ENCODE measurements at places on chromosomes 7 and 10. TPM values are rescaled to one million over a fixed set of nuclear protein-coding genes. Genes with fewer than 3 reads are reported as not detected.

Gene TDRD1
- total RNA-seq: 1.7 TPM

DNA sequence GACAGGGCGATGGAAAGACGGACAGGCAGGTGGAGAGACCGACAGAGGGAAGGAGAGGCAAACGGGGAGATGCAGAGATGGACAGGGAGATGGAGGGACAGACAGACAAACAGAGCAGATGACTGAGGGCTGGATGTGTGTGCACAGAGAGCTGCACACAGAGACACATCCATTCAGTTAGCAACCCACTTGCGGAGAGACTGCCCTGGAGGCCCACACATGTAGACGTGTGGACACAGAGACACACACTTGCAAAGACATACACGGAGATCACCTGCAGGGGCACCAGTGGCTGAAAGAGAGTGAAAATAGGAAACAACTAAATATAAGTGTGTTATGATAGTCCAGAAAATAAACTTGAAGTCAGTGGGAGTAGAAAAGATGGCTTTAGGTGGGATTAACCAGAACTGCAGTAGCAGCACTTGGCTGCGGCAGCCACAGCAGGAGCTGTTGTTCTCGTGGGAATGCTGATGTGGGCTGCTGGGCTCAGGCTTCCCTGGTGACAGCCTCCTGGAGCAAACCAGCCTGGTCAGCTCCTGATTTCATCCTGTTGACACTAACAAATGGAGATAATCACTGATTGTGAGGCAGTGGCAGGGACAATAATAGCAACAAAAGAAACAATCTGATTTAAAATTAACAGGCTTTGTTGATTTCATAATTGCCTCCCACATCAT is 134.1 kb downstream of the CCNY start:
- DNase-seq: peak; percentile 49
- no peak overlapping the region for H3K4me3 ChIP-seq
- no peaks in the 10 kb centered on the region for H3K27me3 ChIP-seq

Gene CYP2C8
- total RNA-seq: 4.1 TPM

- H3K27me3 ChIP-seq: no peaks in the 10 kb centered on the region
- DNase-seq: no peak
- H3K4me1 ChIP-seq: peaks cover 77% of the 10 kb centered on the region
These were observed 37.9 kb downstream of the PIP4K2A start for GRCh38 chr10:22676435-22676834.

Gene GRM8
- 6.6 TPM for total RNA-seq

Gene OR13A1
- not detected for total RNA-seq

DNA sequence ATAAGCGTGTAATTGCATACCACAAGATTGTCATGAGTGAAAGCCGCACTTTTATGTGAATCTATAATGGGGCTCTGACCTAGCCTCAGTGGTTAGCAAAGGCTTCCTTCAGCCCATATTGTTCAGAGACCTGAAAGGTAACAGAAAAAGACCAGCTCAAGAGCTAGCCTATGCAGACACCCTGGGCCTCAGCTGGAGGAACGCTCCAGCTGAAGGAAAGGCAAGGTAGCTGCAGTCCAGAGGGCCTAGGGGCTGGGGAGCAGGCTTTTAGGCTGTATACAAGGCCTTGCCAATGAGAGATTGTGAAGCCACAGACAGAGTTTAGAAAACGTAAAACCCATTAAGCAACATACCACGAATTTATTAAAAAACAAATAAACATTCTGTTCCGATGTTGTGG is 246.6 kb upstream of the GHITM start:
- no peaks in the 10 kb centered on the region for H3K36me3 ChIP-seq
- no peak overlapping the region for H3K4me3 ChIP-seq
- H3K27me3 ChIP-seq: no peaks in the 10 kb centered on the region

- H3K36me3 ChIP-seq: no peaks in the 10 kb centered on the region
- no peaks in the 10 kb centered on the region for H3K27me3 ChIP-seq
- H3K27ac ChIP-seq: no peak overlapping the region
These were observed 24.2 kb upstream of the PRKAG2 start for GRCh38 chr7:151900986-151901621.

DNA sequence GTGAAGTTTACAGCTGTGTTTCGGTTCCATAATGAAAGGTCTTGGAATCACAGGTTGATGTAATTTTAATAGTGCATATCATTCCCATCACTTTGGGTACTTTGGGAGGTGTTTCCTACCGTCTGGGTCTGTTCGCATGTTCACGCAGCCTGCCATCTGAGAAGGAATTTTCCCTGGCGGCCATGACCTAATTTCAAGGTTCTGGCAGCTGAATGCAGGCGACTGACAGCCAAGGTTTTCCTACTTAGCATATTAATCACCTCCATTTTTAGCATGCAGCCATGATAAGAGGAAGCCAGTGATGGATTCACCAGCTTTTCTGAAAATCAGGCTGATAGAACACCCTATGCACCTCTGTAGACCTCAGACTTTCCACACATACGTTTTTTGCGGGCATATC is 319.1 kb upstream of the TMEM229A start:
- no peak overlapping the region for H3K4me3 ChIP-seq
- H3K27me3 ChIP-seq: no peaks in the 10 kb centered on the region
- H3K27ac ChIP-seq: no peak overlapping the region
- no peaks in the 10 kb centered on the region for H3K36me3 ChIP-seq
- H3K4me1 ChIP-seq: 0 out of 2 replicates have a peak, but pooled peaks cover 7% of the 10 kb centered on the region

- no peak for DNase-seq
- no peak overlapping the region for H3K4me3 ChIP-seq
- H3K27me3 ChIP-seq: no peaks in the 10 kb centered on the region
These were observed 44.3 kb downstream of the NRF1 start for GRCh38 chr7:129655811-129656210.

DNA sequence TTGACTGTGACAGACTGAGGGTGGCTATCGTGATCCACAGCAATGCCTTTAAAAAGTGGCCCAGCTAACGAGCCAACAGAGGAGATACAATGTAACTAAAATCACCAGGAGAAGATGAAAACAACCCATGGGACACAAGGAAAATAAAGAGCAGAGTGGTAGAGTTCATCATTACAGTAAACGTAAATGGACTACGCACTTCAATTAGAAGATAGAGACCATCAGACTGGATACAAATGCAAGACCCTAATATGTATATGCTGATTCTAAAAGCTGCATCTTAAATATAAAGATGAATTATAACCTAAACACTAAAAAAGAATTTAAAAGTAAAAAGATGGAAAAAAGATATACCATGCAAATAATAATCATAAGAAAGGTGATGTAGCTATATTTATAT is 6.6 kb upstream of the STK32C start:
- no peak overlapping the region for H3K27ac ChIP-seq
- H3K27me3 ChIP-seq: peaks cover 19% of the 10 kb centered on the region
- no peak overlapping the region for H3K4me3 ChIP-seq
- no peaks in the 10 kb centered on the region for H3K36me3 ChIP-seq

DNA sequence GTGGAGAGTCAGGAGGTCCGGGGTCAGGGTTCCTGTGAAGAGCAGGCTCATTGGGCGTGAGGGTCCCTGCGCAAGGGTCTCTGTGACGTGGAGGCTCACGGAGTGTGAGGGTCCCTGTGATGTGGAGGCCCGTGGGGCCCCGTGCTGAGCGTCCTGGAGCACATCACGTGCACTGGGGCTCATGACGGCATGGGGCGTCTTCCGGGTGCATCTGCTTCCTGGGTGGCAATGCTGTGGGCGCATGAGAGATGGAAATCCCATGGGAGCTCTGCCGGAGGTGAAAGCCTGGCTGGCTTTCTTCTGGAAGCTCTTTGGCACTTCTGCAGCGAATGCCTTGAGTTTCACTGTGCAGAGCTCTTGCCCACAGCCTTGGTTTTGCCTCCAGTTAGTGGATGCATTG is 71.4 kb downstream of the WDR37 start:
- peaks cover 3% of the 10 kb centered on the region for H3K36me3 ChIP-seq
- DNase-seq: no peak
- H3K27me3 ChIP-seq: no peaks in the 10 kb centered on the region

- peaks cover 34% of the 10 kb centered on the region for H3K4me1 ChIP-seq
- peak; percentile 91 for DNase-seq
- peak overlapping the region; percentile 6 for H3K4me3 ChIP-seq
- peak overlapping the region; percentile 98 for H3K27ac ChIP-seq
- H3K27me3 ChIP-seq: no peaks in the 10 kb centered on the region
- H3K36me3 ChIP-seq: no peaks in the 10 kb centered on the region
These were observed 201.3 kb downstream of the MYOF start for GRCh38 chr10:93280699-93281366.

GRCh38 chr10:121598263-121599249 is at the start of gene FGFR2:
FGFR2 (minus strand) TSS chr10:121598444; CDS start chr10:121593817, 4,627 bp downstream.
- H3K36me3 ChIP-seq: peaks cover 11% of the 10 kb centered on the region
- DNase-seq: peak; percentile 92
- H3K4me3 ChIP-seq: peak within 1 kb of the TSS; percentile 82
- H3K27ac ChIP-seq: peak within 1 kb of the TSS; percentile 86
- H3K27me3 ChIP-seq: no peaks in the 10 kb centered on the region

DNA sequence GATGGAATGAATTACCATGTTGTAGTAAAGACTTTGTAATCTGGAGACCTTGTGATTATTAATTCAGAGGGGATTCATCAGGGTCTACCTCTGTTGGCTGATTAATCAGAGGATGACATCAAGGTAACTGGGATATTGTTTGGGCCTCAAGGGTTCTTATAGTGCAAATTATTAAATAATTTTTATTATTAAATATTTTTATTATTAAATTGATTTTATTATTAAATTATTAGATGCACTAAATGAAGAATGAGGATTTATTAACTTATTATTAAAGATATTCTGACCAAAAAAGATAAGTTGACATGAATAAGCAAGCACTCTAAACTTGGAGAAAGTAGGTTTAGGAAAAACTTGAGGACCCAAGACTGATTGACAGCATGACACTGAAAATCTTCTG is 661.7 kb downstream of the NRG3 start:
- H3K27ac ChIP-seq: no peak overlapping the region
- no peak for DNase-seq
- no peaks in the 10 kb centered on the region for H3K36me3 ChIP-seq
- H3K4me1 ChIP-seq: peaks cover 35% of the 10 kb centered on the region

DNA sequence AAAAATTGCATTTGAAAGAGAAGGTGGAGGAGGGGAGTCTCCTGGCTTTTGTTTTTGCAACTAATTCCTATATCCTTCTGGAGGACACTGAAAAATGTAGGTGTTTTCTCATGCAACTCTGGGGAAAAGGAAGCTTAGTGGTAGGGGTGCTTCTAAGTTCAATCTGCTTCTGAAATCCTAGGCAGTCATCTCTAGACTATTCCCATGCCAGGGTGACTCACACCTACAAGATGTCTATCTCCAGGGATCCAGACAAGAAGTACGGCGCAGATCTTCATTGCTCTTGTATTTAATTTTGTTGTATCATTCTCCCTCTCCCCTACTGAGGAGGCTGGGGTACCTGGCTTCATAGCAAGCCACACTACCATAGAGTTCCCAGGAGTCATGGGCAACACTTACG is 258.8 kb downstream of the PHF14 start:
- H3K36me3 ChIP-seq: no peaks in the 10 kb centered on the region
- H3K27me3 ChIP-seq: no peaks in the 10 kb centered on the region
- H3K27ac ChIP-seq: no peak overlapping the region
- peaks cover 26% of the 10 kb centered on the region for H3K4me1 ChIP-seq
- H3K4me3 ChIP-seq: no peak overlapping the region
